ENCODE measurements at places on chromosomes 6 and 20.

GRCh38 chr20:63699466-63700198 lies 3.2 kb downstream of the TNFRSF6B start:
- DNase-seq, result no peak

DNA sequence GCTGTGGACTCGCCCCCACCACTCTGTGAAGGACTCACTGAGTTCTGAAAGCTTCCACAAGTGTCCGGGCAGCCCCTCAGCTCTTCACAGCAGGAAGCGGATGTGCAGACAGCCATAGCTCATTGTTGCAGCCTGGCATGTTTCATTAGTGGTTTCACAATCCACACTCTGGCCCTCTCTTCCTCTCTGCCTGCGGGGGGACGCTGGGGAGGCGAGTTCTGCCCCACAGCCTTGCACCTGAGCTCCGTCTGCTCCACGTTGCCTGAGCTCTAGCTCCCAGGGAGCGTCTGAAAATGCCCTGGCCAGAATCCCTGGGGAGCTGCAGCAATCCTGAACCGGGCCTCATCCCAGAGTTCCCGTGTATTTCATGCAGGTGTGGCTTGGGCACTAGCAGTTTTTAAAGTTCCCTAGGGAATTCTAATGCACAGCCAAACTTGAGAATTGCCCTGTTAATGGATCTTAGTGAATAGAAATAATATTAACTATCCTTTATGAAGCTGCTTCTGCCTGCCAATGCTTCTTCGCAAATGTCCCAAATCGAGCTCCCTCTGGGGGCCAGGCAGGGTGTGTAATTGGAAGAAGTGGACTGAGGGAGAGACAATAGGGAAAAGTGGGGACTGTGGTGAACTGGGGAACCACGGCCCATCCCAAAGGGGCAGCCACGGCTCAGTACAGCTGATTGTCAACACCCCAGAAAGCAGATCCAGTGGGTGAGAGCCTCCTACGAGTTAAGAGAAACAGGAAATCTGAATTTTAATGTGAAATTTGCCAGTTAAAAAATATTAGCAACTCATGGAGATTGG lies 51.5 kb downstream of the CTCFL start:
- no peak for DNase-seq

DNA sequence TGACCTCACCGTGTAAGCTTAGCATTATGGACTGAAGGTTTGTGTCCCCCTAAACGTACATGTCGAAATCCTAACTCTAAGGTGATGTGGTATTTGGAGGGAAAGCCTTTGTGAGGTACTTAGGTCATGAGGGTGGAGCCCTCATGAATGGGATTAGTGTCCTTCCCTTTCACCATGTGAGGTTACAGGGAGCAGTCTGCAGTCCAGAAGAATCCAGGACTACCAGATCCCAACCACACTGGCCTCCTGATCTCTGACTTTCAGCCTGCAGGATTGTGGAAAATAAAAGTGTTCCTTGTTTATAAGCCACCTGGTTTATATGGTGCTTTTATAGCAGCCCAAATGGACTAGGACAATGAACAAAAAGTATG lies 73.4 kb downstream of the ZBTB2 start:
- DNase-seq, result no peak

DNA sequence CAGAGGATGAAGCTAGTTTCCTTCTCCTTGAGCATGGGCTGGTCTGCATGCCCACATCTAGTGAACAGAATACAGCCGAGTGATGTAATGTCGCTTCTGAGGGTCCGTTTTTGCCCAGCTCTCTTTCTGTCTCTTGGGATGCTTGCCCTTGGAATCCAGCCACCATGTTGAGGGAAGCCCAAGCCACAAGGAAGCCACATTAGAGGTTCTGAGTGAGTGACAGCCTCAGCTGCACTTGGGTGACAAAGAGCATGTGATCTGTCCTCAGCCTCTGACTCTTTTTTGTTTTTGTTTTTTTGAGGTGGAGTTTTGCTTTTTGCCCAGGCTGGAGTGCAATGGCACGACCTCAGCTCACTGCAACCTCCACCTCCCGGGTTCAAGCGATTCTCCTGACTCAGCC lies 100.6 kb upstream of the SALL4 start:
- no peak for DNase-seq

DNA sequence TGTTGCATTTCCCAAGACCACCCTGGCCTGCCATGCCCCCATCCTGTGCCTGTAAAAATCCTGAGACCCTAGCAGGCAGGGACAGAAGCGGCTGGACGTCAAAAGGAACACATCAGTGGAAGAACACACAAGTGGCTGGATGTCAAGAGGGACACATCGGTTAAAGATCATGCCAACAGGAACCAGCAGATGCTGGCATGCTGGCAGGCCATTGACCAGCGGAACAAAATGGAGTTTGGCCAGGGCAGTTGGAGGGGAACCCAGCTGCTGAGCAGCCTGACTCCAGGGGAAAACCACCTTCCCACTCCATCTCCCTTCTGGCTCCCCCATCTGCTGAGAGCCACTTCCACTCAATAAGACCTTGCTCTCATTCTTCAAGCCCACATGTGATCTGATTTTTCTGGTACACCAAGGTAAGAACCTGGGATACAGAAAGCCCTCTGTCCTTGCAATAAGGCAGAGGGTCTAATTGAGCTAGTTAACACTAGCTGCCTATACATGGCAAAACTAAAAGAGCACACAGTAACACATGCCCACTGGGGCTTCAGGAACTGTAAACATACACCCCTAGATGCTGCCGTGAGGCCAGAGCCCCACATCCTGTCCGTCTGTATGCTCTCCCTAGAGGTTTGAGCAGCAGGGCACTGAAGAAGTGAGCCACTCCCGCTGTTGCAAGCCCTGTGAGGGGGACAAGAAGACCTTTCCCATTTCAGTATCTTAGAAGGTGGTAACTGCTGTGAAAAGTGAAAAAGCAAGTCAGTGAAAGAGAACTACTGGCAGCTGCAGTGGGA lies 4.2 kb upstream of the TSBP1 start:
- no peak for DNase-seq

GRCh38 chr6:127343809-127344659 lies 625 bp upstream of the ECHDC1 start:
- no peak for DNase-seq

Measured in activated naive CD8-positive, alpha-beta T cell treated with anti-CD3 and anti-CD28 coated beads, Interleukin-2, amount 50 U/mL, for 16 hours (primary cell).